ENCODE measurements at places on chromosomes 4 and X. TPM values are rescaled to one million over a fixed set of nuclear protein-coding genes. Genes with fewer than 3 reads are reported as not detected.

Gene HMGB3
- 5.9 TPM for total RNA-seq

Gene MCF2
- total RNA-seq = 0.24 TPM

Gene UGT2B15
- total RNA-seq = not detected

Gene GAGE12G
- not detected for total RNA-seq

Gene LNX1
- total RNA-seq = 11.5 TPM

Gene IRS4
- total RNA-seq = not detected

Gene SSX2
- total RNA-seq = not detected

Gene NXF2B
- total RNA-seq = not detected

Gene DRP2
- 0.05 TPM for total RNA-seq

Gene CENPVL2
- not detected for total RNA-seq

Gene TIGD4
- total RNA-seq = 0.10 TPM

Gene HDX
- 5.2 TPM for total RNA-seq

Gene RPS3A
- 1,101 TPM for total RNA-seq

Gene SYP
- 1.8 TPM for total RNA-seq

Gene ZNF81
- 7.0 TPM for total RNA-seq

Gene SLC25A31
- total RNA-seq = not detected

Gene FGF5
- total RNA-seq = not detected

Gene ATOH1
- total RNA-seq = not detected

Gene RTL9
- total RNA-seq = 0.63 TPM

Gene TLL1
- 2.4 TPM for total RNA-seq

Gene CT45A5
- total RNA-seq = not detected

Gene IL13RA2
- total RNA-seq = not detected

Gene STS
- total RNA-seq = 7.2 TPM

Gene RBM46
- 0.06 TPM for total RNA-seq

Gene GYPB
- total RNA-seq = not detected

Gene NLGN4X
- 5.4 TPM for total RNA-seq

Gene PPP4R3C
- total RNA-seq = not detected
